ENCODE measurements at places on chromosomes 7 and 10. TPM values are rescaled to one million over a fixed set of nuclear protein-coding genes. Genes with fewer than 3 reads are reported as not detected.

The TYW1B gene
- total RNA-seq: 3.9 TPM

The CPN1 gene
- total RNA-seq: not detected

The HOXA4 gene
- total RNA-seq: not detected

The HKDC1 gene
- total RNA-seq: 0.91 TPM

The MCMBP gene
- total RNA-seq: 46.6 TPM

The GPR26 gene
- 12.0 TPM for total RNA-seq

The ENTPD1 gene
- total RNA-seq: 12.2 TPM

The C10orf53 gene
- 0.18 TPM for total RNA-seq

The IL2RA gene
- not detected for total RNA-seq

The PPIF gene
- 10.9 TPM for total RNA-seq

The TMEM130 gene
- 7.6 TPM for total RNA-seq

The ZNF487 gene
- total RNA-seq: 26.0 TPM

The ANKRD1 gene
- total RNA-seq: not detected

The CH25H gene
- total RNA-seq: 0.73 TPM

The HOXA5 gene
- total RNA-seq: not detected

Measured in cerebellum (tissue), 4 donors.